ENCODE measurements at places on chromosomes 1 and 21. TPM values are rescaled to one million over a fixed set of nuclear protein-coding genes. Genes with fewer than 3 reads are reported as not detected.

Gene TBX15
- under 0.01 TPM for total RNA-seq

Gene LIN28A
- total RNA-seq, result not detected

Gene KDF1
- total RNA-seq, result not detected

Gene KAZN
- total RNA-seq, result 0.60 TPM

Gene RHEX
- not detected for total RNA-seq

Gene LRRC38
- total RNA-seq, result 0.22 TPM

Gene CFHR5
- total RNA-seq, result not detected

Gene TEDDM1
- total RNA-seq, result not detected

Gene NUP133
- total RNA-seq, result 27.8 TPM

GRCh38 chr1:98426092-98426491 lies 235.4 kb upstream of the SNX7 start:
- no peak for DNase-seq

DNA sequence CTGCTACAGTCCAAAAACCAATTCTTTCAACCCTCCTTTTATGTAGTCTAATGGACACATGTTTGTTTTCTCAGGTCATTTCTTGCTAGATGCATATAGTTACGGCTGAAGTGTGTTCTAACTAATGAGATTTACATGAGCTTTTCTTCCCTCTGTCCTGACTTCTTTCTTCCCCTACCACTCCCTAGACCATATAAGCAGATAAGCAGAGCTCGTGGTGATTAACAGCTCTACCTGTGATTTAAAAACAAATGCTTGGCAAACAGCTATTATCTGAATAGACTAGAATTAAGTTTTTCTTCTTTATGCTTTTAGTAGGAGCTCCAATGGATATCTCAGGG lies 18.6 kb downstream of the KHDRBS1 start:
- no peak for DNase-seq

DNA sequence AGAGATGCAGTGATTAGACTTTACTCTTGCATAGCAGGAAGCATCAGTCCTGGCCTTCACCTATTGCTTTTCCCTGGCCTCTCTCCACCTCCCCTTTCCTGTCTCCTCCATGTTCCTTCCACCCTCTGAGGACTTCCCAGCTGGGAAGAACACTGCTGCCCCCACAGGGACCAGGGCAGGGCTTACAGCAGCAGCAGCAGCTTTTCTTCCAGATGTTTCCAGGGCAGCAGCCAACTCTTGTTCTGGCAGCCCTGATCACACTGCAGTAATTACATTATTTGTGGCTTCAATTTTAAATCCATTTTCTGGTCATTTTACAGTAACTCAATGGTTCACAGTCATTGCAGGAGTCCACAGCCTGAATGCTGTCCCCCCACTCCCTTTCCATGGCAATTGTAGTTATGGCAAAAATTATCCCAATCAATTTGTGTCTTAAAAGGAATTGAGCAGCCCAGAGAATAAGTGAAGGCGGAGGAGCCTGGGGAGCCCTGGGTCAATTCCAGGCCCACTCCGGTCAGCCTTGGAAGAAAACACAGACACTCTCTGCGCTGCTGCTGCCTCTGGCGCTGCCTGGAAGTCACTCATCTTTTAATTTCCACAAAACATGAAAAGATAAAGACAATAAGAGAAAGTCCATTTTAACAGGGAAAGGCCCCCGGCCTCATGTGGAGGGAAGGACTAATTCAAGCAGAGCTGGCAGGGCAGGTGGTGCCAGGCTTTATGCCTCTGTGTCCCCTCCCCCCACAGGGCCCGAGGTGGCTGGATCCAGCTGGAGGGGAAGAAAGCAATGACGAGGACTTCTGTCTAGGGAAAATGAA lies 148.6 kb downstream of the GRIK3 start:
- no peak for DNase-seq

GRCh38 chr1:64923294-64923718 lies 43.0 kb downstream of the JAK1 start:
- DNase-seq, result no peak

DNA sequence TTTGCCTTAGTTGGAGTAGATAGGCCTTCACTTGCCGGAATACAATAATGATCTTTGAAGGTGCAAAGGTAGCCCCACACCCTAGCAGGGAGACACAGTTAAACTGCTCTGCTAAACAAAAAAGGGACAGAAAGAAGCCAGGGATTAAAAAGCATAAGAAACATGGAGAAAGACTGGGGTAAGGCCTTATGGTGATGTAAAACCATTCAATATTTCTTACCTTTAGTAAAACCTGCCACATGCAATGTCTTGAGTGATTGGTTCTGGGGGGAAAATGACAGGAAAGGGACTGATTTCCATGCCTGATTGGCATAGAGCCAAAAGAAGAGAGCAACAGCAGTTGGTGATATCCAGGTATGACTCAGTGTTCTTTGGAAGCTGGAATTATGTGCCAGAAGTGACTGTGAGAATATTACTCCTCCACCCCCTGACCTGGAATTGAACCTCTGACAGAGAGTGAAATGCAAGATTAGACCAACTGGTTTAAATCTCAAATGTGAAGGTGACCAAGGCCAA lies 8.1 kb downstream of the DNASE2B start:
- peak; percentile 58 for DNase-seq

DNA sequence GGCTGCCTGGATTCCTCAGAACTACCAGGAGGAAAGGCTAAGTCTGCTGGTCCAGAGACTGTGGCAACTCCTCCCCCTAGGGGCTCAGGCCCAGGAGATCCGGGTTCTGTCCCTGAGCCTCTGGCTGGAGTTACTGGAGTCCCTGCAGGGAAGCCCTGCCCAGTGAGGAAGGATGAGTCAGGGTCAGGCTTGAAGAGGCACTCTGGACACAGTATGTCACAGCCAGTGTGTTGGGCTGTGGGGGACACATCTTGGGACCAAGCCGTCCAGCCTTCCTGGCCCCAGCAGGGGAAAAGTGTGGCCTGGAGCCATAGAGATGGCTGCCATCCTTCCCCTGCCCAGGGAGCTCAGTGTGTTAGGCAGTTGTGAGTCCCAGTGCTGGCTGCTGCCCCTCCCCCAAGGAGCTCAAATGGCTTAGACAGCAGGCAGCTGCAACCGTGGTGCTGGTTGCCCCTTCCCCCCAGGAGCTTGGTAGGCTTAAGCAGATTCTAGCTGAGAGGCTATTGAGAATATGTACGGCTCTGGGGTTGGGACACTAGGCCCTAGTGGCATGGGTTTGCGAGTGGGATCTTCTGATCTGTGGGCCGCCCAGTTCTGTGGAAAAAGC lies 28.2 kb upstream of the RABGAP1L start:
- DNase-seq, result no peak

DNA sequence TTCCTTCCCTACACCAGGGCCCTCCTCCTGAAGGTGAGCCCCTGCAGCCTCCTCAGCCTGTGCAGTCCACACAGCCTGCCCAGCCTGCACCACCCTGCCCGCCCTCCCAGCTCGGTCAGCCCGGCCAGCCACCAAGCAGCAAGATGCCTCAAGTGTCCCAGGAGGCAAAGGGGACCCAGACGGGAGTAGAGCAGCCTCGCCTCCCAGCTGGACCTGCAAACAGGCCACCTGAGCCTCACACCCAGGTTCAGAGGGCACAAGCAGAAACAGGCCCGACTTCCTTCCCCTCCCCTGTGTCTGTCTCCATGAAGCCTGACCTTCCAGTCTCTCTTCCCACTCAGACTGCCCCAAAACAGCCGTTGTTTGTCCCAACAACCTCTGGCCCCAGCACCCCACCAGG lies 38.8 kb downstream of the ZBTB17 start:
- DNase-seq, result no peak

- peak; percentile 54 for DNase-seq
Observed at GRCh38 chr1:117605164-117605773, 579 bp upstream of the TENT5C start.

DNA sequence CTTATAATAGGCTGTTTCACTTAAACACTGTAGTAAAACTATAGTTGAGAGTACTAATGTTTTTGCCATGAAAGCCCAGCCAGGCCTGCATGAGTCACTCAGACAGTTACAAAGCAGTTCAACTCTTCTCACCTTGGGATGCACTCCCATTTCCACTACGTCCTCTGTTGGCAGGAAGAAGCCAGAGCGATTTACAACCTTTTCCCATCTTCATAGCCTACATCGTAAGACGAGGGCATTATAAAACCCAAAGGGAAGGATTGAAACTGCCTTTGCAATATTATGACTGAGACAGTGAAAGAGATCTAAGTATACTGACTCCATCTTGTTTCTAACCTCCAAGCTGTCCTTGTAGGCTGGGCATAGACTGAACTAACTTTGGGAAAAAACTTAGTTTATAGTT lies 71.8 kb upstream of the CSF1 start:
- peak; percentile 93 for DNase-seq

DNA sequence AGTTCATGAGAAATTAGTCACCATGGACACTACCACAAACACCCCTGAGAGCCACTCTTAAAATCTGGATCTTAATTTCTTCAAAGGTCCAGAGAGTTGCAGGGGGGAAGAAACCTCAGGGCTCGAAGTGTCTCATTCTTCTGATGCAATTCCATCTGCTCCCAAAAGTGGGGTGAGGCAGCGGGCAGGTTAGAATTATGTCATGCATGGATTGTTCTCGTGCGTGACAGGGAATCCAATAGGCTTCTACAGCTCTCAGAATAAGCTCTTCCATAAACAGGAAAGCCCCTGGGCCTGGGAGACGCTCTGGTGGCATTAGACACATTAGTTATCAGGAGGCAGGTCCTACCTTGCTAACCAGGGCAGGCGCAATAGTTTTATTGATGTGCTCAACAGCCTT lies 8.4 kb downstream of the ENO1 start:
- no peak for DNase-seq

DNA sequence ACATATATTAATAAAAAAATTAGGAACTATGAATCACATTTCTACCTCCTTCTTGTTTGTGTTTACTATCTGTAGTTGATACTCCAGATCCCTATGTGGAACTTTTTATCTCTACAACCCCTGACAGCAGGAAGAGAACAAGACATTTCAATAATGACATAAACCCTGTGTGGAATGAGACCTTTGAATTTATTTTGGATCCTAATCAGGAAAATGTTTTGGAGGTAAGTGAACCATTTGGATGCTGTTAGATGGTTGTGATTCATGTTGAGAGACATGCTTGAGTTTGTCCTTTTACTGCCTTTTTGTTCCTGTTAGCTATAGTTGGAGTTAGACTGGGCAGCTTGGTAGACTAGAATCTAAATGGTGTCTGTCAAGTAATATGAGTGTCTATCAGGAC lies 64.2 kb downstream of the PLA2G4A start:
- DNase-seq, result peak; percentile 90

GRCh38 chr21:19608101-19608621 lies 1204.6 kb upstream of the TMPRSS15 start:
- no peak for DNase-seq

- DNase-seq, result no peak
Observed at GRCh38 chr1:230923176-230923575, 54.9 kb upstream of the C1orf198 start.

DNA sequence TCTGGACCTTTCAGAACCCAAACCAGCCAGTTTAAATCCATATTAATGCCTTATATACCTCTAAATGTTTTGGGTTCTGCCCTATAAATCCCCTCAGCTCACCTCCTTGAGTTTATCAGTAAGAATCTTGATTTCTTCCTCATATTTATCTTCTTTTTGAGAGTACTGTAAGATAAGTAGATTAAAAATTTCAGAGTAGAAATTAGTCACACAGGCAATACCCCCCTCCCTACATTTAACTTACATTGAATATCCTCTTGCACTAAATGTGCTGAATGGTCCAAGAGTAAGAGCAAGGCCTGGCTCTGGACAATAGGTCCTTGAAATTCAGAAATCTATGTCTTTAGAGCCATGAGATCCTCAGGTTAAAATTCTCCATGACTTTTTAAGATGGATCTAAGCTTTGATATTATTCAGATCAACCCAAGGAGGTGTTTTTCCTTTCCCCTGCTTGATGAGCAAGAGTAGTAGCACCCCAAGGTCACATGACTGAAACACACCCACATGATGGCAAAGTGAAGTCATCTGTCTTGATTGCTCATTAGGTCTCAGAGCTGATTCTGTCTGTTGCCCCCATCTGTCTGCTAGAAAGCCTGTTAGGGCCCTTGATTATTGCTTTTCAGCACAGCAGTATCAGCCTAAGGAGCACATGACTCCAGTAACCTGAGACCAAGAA lies 15.8 kb upstream of the NUP210L start:
- DNase-seq, result no peak

DNA sequence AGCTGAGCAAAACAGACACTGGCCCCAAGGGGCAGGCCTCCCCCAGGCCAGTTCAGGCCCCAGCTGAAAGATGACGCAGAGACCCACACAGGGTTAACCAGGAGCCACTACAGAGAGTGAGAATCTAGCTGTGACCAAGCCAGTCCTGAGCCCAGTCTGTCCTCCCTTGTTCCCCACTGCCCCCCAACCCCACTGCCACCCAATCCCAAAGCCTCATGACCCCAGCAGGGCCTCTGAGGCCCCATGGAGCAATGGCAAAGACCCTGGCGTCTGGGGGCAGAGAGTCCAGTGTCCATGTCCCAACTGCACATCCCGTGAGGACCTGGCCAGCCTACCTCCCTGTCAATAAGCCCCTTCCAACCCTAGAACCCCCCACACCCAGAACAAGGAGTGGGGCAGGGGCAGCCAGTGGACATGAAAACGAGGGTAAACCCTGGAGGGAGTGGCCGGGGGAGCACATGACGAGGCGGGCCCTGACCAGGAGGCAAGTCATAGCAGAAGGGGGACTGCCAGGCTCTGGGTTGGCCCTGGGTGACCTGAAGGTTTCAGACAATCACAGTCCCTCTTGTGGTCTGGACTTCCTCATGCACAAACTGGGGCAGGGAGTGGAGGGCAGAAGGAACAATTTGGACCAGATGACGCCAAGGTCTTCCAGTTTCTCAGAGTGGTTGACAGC lies 100.5 kb downstream of the GLIS1 start:
- DNase-seq, result no peak

DNA sequence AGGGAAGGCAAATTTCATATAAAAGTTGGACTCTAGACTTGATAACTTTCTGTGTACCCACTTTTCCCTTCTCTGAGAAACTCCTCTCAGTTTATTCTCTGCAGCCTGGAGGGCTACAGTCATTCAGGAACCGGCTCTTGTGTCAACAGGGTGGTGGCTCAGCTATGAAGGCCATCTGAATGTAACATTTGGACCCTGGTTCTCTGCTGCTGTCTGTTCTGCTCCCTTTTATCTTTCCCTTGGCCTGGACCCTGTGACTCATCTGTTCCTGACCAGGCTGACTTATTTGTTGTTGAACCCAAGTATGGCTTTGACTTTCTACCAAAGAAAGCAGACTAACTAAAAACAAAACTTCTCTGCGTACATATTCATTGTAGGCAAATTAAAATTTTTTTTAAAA lies 75.4 kb downstream of the CENPF start:
- DNase-seq, result no peak

DNA sequence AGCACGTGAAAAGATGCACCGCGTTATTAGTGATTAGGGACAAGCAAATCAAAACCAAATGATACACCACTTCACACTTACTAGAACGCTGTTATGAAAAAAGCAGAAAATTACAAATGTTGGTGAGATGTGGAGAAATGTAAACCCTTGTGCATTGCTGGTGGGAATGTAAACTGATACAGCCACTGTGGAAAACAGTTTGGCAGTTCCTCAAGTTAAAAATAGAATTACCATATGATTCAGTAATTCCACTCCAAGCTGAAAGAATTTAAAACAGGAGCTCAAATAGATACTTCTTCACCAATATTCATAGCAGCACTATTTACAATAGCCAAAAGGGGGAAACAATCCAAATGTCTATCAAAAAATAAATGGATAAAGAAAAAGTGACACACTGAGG lies 10.3 kb upstream of the EVI5 start:
- DNase-seq, result no peak

GRCh38 chr1:1407636-1408318 lies 684 bp upstream of the MRPL20 start:
- peak; percentile 78 for DNase-seq

GRCh38 chr1:204842892-204843291 lies 27.8 kb upstream of the NFASC start:
- no peak for DNase-seq

GRCh38 chr1:50976890-50977574 lies 7.0 kb downstream of the CDKN2C start:
- peak; percentile 46 for DNase-seq

All from lung microvascular endothelial cell (primary cell).